Cerebellar nuclear complex (tissue), 1 donor: ENCODE measurements at places on chromosomes 7 and 10.
A peak's percentile ranks its signal among the peaks of the same experiment; 100 is the strongest.

DNA sequence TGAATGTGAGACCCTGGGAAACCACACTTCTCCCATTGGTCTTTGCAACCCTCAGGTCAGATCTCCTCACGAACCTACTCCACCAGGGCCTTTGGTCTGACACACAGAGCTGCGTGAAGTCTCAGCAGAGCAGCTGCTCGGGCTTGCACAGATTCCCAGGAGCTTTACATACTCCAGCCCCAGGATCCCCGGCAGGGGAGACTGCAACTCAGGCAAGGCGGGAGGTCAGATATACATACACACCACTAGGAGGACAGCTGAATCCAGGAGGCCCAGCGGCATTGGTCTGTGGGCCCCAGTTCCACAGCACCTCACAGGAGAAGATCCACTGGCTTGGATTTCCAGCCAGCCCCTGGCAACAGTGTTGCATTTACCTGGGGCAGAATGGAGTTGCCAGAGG lies 239.2 kb downstream of the GPAM start:
- DNase-seq = no peak

DNA sequence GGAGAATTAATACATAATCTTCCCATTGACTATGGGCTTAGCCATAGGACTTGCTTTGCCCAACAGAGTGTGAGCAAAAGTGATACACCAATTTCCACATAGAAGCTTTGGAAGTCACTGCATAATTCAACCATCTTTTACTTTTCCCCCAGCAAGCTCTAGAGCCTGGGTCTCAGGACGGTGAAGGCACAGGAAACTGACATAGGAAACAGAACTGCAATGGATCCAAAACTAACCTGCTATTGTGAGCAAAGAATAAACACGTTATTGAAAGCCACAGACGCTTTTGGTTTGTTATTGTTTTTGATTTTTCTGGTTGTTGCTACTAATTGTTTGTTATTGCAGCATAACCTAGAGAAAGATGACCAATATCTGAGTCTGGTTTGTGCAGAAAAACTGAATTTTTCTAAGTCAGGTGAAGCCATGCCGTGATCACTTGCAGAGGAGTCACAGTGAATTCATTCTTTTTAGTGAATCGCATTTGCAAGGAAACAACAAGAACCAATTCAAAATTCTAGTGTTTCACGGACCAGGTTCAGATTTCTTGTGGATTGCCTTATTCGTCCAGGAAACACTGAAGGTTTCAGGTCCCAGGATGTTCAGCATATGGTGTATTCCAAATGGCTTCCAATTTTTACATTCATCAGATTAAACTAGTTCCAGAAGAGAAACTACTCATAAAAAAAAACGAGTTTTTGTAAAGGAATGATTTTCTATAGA lies 52.8 kb downstream of the CUBN start:
- no peak for DNase-seq

- no peak for DNase-seq
These were observed 39.9 kb upstream of the MMD2 start for GRCh38 chr7:4998910-4999309.

GRCh38 chr10:71435571-71436267 lies 39.0 kb downstream of the CDH23 start:
- DNase-seq = no peak

DNA sequence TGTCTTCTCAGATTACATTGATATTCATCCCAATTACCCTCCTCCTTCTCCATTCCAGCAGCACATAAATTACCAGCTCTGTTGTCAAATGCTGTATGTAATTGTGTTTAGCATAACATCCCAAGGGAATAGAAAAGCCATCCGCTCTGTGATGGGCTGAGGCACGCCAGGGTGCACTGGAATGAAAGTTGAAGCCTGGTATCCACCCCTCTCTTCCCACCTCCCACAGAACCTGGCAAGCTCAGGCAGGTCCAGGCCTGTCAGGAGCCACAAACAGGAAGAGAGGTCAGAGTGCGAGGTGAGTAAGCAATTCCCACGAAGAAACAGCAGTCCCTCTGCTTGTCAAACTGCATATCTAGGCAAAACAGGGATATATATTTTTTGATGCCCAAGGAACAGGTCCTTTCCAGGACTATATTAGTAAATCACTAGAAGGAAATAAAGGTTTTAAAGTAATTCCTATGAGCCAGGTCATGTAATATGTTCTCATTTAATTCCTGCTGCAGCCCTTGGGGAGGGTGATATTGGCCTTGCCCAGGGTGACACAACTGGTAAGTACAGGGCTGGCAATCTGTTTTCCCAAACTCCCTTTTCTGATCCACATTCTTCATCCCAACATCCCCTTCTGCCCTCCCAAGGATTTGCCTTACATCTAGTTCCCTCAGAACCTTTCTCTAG lies 155.6 kb upstream of the GHITM start:
- DNase-seq = no peak

GRCh38 chr7:4033996-4034395 lies 648.1 kb upstream of the FOXK1 start:
- no peak for DNase-seq

- DNase-seq = no peak
These were observed 81.4 kb downstream of the WDR37 start for GRCh38 chr10:1137499-1138163.

GRCh38 chr7:132112657-132113056 lies 463.6 kb downstream of the PLXNA4 start:
- no peak for DNase-seq

DNA sequence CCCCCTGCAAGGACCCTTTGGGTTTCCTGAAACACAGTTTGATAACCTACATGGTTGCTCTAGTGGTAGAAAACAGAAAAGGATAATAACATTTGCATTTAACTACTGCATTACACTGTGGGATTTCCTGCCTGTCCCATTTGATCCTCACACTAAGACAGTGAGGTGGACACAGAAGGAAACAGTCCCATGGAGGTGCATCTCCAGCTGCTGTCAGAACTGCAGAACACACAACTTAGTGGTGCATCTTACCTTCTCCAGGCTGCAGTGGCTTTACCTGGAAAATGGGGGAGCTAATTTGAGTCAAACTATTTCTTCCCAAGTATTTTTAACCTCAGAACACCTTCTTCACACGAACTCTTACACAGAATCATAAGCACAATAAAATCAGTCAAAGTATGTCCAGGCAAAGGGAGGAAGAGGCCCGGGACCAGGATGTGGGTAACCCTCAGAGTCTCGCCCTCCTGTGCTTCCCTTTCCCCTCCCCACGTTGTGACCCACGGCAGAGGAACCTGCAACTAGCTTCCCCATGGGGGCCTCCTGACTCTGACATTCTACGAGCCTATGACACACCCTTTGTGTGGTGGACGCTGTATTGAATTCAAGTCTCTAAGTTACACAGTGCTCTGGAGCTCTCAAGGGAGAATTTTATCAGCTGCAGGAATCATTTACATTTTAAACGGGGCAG lies 33.7 kb downstream of the SCRN1 start:
- no peak for DNase-seq

GRCh38 chr10:130781623-130782022 lies 529.9 kb downstream of the TCERG1L start:
- no peak for DNase-seq

DNA sequence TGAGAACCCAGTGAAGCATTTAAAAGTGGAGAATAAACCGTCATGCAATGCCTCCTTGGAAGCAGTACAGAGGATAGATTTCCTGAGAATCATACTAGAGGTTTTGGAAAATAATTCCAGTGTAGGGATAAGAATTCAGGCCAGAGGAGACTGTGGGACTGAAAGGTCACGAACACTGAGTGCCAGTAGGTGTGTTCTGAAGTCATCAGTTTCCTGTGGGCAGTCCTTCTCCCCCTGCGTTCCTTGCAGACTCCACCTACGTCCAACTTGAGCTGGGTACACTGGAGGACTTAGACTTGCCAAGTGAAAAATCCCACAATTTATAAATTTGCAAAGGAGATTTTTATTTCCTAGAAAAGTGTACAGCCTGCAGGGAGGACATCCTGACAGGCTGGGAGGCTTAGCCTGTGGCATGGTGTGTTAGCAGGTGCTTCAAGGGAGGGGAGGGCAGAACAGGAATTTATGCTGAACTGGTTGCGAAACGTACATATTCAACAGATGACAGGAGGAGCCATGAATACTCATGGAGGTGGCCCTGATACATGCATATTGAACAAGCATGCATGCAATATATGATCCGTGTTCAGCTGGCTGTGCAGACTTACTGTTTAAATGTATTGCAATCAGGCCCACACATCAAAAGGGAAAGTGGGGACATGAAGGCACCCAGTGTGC lies 72.9 kb upstream of the POM121L12 start:
- DNase-seq = no peak

DNA sequence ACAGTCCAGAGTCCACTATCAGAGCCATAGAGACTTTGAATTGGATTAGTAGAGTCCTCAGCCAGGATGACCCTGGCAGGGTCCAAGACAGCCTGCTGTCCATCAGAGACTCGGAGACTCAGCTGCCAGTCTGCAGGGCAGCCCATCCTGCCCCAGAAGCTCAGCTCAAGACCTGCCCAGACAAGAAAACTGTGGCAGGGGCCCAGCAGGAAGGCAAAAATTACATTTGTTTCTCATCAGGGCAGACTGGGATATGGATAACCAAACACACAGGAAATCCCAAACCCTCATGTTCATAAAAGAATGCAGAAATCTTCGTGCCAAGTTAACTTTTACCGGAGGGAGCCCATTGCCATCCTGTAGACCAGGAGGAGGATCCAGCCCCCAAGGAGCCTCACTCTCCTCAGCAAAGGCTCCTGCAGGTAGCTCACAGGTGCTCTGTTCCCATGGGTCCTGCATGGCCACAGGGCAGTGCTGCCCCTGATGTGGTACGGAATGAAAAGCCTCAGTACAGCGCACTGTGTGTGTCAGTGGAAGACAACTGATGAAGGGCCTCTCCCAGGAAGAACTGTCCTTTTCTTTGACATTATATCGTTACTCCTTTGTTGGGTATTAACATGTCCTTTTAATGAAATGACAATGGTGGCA lies 222.2 kb downstream of the KCNMA1 start:
- DNase-seq = no peak

DNA sequence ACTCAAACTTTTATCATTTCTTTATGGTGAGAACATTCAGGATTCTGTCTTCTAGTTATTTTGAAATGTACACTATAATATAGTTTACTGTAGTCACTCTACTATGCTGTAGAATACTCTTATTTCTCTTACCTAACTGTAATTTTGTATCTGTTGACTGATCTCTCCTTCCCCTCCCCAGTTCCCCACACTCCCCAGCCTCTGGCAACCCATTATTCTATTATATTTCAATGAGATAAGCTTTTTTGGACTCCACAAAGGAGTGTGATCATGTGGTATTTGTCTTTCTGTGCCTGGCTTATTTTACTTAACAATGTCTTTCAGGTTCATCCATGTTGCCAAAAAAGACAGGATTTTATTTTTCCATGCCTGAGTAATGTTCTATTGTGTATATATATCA lies 71.4 kb upstream of the DYNC1I1 start:
- DNase-seq = no peak

GRCh38 chr7:25636871-25637283 lies 408.6 kb upstream of the NPVF start:
- no peak for DNase-seq

- DNase-seq = no peak
These were observed 18.2 kb upstream of the CDH23 start for GRCh38 chr10:71378336-71379117.

DNA sequence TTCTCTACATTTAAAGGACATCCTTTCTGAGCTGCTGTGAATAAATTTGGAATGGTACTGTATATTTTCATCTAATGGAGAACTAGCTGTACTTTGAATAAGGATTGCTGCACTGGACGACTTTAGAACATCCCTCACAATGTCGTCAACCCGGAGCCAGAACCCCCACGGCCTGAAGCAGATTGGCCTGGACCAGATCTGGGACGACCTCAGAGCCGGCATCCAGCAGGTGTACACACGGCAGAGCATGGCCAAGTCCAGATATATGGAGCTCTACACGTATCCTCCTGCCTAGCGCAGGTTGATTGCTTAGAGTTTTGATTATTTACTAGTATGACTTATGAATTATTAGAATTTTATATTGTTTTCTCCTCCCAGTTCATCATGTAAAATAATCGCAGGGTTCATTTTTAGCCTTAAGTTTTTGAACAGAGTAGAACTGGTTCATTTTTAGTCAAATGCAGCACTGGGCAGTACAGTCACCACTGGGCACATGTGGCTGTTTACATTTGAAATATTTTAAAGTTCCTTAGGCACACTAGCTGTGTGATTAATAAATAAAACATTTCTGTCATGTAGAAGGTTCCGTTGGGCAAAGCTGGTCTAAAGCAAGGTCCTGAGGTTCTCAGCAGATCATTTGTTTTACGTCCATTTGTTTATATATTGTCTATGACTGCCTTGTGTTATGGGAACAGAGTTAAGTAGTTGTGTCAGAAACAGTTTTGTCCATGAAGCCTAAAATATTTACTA lies 31.5 kb downstream of the CUL1 start:
- peak; percentile 80 for DNase-seq

DNA sequence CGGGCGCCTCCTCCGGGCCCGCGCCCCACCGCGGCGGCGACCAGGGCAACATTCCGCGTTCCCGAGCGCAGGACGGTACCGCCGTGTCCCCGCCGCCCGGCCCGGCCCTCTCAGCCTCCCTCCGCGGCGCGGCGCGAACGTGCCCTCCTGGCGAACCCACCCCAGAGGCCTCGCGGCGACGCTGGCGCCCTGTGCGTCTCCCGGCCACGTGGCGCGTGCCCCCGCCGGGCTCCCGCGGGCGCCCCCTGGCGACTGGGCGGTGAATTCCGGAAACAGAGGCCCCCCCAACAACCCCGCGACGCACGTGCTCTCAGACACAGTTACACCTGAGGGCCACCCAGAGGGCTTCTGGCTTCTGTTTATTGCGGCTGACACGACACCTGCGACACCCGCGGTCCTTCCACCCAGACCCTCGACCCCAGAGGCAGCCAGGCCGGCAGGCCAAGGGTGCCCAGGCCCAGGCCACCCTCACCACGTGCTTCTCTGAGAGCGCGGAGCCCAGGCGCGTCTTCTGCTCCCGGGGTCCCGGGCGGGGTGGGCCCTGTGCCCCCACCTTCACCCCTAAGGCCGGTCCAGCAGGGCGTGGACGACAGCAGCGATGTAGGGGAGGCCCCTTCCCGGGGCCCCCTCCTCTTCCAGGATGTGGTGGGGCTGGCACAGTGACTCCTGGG lies at the start of gene SAP25:
Gene SAP25 (minus strand): TSS at position 210 of the 671 bp plus-strand sequence. CDS start 158 bp downstream, at position 52.
- DNase-seq = no peak
